ENCODE measurements at places on chromosomes 3 and 15.

GRCh38 chr3:177279118-177279815 is 82.0 kb upstream of the TBL1XR1 start:
- no peaks in the 10 kb centered on the region for H3K36me3 ChIP-seq
- H3K27me3 ChIP-seq, result no peaks in the 10 kb centered on the region
- no peak overlapping the region for H3K4me3 ChIP-seq
- no peak overlapping the region for H3K27ac ChIP-seq
- H3K4me1 ChIP-seq, result peaks cover 23% of the 10 kb centered on the region
- no peak for DNase-seq

DNA sequence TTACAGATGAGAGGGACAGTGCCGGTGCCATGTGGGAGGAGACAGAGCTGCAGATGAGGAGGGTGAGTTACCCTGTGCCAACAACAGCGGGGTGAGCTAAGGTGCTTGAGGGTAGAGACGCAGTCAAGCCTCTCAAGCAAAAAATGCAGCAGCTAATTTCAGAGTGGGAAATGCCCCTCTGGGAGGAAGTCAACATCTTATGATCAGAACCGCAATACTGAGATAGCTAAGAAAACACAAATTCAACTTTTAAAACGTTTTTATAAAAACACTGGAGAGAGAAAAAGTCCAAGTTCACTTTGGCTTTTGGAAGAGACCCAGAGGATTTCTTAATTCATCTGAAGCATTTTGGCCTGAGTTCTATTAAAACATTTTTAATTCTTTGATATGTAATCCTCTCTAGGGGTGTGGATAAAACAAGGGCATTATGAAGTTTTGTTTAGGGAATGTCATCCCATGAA is 319.2 kb downstream of the SLC9A9 start:
- DNase-seq, result peak; percentile 13
- peaks cover 15% of the 10 kb centered on the region for H3K4me1 ChIP-seq
- no peaks in the 10 kb centered on the region for H3K36me3 ChIP-seq
- no peaks in the 10 kb centered on the region for H3K27me3 ChIP-seq
- H3K4me3 ChIP-seq, result no peak overlapping the region
- H3K27ac ChIP-seq, result no peak overlapping the region

- no peaks in the 10 kb centered on the region for H3K36me3 ChIP-seq
- no peaks in the 10 kb centered on the region for H3K27me3 ChIP-seq
- H3K27ac ChIP-seq, result no peak overlapping the region
- peaks cover 30% of the 10 kb centered on the region for H3K4me1 ChIP-seq
- no peak overlapping the region for H3K4me3 ChIP-seq
- DNase-seq, result no peak
Measured at GRCh38 chr3:15387171-15387581, 40.2 kb downstream of the METTL6 start.

DNA sequence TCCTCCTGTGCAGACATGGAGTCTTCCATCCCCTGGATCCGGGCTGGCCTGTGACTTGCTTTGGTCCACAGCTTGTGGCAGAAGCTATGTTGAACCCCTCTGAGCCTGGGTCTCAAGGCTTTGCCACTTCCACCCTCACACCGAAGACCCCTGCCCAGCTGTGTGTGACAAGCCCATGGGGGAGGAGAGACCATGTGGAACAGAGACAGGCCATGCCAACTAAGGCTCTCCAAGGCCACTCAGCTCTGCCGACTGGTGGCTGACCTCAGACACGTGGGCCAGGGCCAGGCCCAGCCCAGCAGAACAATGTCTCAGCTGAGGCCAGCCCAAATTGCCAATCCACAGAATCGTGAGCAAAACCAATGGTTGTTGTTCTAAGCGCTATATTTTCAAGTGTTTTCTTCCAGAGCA is 16.4 kb upstream of the CFAP100 start:
- DNase-seq, result no peak

GRCh38 chr3:131036986-131037385 is 10.3 kb downstream of the NEK11 start:
- H3K27ac ChIP-seq, result no peak overlapping the region
- no peak overlapping the region for H3K4me3 ChIP-seq
- H3K27me3 ChIP-seq, result no peaks in the 10 kb centered on the region
- H3K36me3 ChIP-seq, result no peaks in the 10 kb centered on the region
- no peaks in the 10 kb centered on the region for H3K4me1 ChIP-seq

GRCh38 chr15:40287968-40288367 is 5.1 kb upstream of the ANKRD63 start:
- peaks cover 45% of the 10 kb centered on the region for H3K4me1 ChIP-seq
- no peak overlapping the region for H3K4me3 ChIP-seq
- H3K27me3 ChIP-seq, result peaks cover 26% of the 10 kb centered on the region
- H3K36me3 ChIP-seq, result no peaks in the 10 kb centered on the region

DNA sequence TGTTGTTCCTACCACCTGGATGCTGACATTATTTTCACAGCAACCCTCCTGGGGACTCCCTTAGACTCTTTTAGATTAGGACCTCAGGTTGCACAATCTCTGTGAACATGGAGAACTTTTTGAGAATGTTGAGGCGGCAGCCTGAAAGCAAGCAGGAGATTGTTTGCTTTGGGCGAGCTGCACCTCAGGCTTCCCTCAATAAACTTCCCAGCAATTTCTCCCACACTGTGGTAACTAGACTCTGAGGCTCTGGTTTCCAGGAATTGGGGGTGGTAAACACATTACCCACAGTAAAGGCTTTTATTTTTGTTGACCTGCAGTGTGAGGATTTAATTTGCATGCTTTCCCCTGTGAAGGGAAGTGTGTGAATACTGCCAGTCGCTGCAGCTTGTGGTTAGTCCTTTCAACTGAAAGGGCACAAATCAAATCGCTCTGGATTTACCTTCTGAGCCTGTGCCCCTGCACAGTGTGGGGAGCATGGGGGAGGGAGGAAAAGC is 35.2 kb upstream of the SIAH2 start:
- DNase-seq, result no peak
- no peak overlapping the region for H3K4me3 ChIP-seq
- no peaks in the 10 kb centered on the region for H3K36me3 ChIP-seq

DNA sequence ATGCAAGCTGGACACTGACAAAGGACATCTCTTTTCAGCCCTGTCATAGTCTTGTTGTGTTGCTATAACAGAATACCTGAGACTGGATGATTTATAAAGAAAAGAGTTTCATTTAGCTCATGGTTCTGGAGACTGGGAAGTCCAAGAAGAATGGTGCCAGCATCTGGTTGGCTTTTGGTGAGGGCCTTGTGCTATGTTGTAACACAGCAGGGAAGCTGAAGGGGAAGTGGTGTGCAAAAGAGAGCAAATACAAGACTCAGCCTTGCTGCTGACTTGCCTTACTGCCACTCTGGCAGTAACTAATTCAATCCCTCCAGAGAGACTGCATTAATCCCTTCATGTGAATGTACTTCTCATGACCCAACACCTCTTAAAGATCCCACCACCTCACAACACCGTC is 356.3 kb upstream of the PROK2 start:
- H3K4me1 ChIP-seq, result peaks cover 2% of the 10 kb centered on the region
- H3K27ac ChIP-seq, result no peak overlapping the region
- H3K36me3 ChIP-seq, result no peaks in the 10 kb centered on the region
- no peaks in the 10 kb centered on the region for H3K27me3 ChIP-seq

DNA sequence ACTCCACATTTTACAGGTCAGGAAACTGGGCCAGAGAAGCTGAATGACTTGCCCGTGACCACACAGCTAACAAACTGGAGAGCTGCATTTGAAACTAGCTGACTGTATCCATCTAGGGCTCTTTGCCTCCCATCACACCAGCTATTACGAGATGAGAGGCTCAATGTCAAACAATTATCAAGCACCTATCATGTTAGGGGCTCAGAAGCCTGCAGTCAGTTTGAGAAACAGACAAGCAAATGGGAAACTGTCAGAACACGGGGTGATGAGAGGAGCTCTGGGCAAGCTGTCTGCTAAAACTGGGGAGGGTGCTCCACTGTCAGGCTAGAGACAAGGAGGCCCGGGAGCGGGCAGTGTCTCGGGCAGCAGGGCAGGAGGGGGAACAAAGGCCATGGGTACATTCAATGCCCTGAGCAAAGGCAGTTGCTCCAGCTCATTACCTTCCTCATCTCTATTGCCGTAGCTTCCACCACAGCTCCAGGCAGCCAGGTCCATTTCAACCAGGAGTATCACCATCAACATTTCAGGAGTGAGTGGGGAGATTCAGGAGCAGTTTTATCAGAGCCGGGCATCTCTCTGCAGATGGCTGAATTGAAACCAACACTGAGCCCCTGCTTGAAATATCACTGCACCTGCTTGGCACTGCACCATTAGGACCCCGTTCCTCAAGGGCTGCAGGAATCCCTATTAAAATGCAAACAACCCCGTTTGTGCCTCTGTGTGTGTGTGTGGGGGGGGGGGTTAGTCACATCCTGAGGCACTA is 122.6 kb downstream of the RAB11A start:
- H3K27ac ChIP-seq, result no peak overlapping the region
- no peak for DNase-seq

GRCh38 chr3:157398598-157398997 is 38.1 kb upstream of the PTX3 start:
- H3K27ac ChIP-seq, result no peak overlapping the region
- H3K4me1 ChIP-seq, result no peaks in the 10 kb centered on the region
- DNase-seq, result no peak

DNA sequence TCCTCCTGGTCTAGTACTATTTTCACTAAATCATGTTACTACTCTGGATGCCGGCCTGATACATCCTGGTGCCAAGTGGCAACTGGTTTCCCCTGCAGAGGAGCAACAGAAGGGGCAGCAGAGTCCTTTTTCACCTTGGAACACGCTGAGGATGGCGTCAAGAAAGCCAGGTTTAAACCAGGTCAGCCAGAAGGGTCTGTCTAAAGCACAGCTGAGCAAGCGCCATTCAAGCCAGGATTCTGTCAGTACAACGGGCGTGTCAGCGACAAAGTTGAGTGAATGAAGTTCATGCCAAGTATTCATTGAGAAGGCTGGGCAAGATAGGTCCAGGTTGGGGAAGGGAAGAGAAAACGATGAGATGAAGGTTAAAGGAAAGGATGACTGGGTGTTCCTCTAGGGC is 88.2 kb downstream of the FBN1 start:
- H3K27ac ChIP-seq, result peak overlapping the region; percentile 46
- peak; percentile 40 for DNase-seq
- H3K36me3 ChIP-seq, result no peaks in the 10 kb centered on the region
- H3K4me1 ChIP-seq, result no peaks in the 10 kb centered on the region
- H3K27me3 ChIP-seq, result no peaks in the 10 kb centered on the region
- no peak overlapping the region for H3K4me3 ChIP-seq

DNA sequence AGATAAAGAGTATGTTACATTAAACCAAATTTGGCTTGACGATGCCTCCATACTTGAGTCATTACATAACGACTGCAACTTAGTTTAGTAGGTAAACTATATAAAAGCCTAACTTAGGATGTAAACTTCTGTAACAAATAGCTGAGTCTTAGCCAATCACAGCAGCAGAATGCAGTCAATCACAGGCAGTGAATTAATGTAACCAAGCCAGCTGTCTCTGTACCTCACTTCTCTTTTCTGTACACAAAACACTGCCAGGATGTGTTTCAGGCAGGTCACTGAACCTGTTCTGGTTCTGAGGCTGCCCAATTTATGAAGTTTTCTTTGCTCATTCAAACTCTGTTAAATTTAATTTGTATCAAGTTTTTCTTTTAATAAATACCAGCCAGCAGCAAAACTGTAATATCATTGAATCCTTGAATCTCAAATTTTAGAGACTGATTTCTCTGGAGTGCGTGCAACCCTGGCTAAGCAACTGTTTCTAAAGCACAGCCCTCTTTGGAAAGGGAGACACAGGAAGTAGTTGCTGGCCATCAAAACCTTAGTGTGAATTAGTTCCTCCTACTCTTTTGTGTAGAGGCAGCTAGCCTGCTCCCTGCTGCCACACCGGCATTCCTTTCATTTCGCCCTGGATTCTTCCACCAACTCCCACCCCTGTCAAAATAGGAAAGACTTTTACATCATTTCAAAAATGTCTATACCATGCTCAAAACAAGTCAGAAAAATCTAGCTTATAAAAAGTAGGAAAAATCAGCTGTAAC is 15.2 kb downstream of the RFTN1 start:
- no peak for DNase-seq
- no peaks in the 10 kb centered on the region for H3K27me3 ChIP-seq
- H3K27ac ChIP-seq, result no peak overlapping the region
- no peak overlapping the region for H3K4me3 ChIP-seq

GRCh38 chr3:174218016-174218415 is 641.1 kb upstream of the NAALADL2 start:
- no peaks in the 10 kb centered on the region for H3K27me3 ChIP-seq
- H3K4me1 ChIP-seq, result peaks cover 5% of the 10 kb centered on the region
- no peaks in the 10 kb centered on the region for H3K36me3 ChIP-seq
- DNase-seq, result no peak

- peaks cover 22% of the 10 kb centered on the region for H3K36me3 ChIP-seq
- H3K4me1 ChIP-seq, result peaks cover 52% of the 10 kb centered on the region
- peak overlapping the region; percentile 95 for H3K4me3 ChIP-seq
Measured at GRCh38 chr15:90872486-90873184, 4.2 kb downstream of the FURIN start.

DNA sequence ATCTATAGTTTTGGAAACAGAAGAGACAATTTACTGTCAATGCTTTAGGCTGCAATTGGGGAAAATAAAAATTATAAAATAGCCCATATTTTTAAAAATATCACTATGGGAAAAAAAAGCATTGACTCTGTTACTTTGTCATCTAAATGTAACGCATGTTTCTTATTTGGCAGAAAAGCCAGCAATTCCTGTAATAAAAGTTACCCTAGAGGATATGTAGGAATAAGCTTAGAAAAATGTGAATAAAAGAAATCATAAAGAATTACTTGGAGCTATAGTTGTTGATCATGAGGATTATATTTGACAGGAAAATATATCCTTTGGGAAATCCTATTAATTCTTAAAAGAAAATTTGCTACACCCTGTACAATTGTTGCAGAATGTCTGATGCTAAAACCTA is 515.4 kb upstream of the IL12A start:
- no peaks in the 10 kb centered on the region for H3K36me3 ChIP-seq
- no peak for DNase-seq
- no peaks in the 10 kb centered on the region for H3K4me1 ChIP-seq
- no peak overlapping the region for H3K27ac ChIP-seq
- H3K27me3 ChIP-seq, result no peaks in the 10 kb centered on the region

- no peak for DNase-seq
- no peak overlapping the region for H3K4me3 ChIP-seq
- H3K27ac ChIP-seq, result no peak overlapping the region
- no peaks in the 10 kb centered on the region for H3K4me1 ChIP-seq
- no peaks in the 10 kb centered on the region for H3K27me3 ChIP-seq
Measured at GRCh38 chr3:26449996-26450395, 172.6 kb upstream of the LRRC3B start.

DNA sequence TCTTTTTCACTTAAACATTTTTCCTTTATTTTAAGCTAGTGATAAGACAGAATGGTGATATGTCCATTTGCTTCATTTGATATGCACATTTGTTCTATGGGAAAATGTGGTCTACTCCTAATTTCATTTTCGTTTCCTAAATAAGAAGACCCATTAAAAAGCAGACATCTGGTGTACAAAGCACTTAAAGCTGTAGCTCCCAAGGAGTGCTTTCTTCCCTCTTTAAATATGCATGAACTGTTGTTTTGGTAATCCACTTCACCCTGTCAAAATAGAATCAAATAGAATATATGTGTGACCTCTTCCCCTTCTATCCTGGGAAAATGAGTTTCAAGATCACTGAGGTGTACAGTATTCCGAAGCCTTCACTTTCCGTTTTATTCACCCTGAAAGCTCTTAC is 182.8 kb downstream of the ROBO2 start:
- H3K4me3 ChIP-seq, result no peak overlapping the region
- H3K4me1 ChIP-seq, result no peaks in the 10 kb centered on the region
- no peak for DNase-seq
- no peaks in the 10 kb centered on the region for H3K27me3 ChIP-seq
- H3K27ac ChIP-seq, result no peak overlapping the region

- no peak for DNase-seq
- no peak overlapping the region for H3K27ac ChIP-seq
- no peak overlapping the region for H3K4me3 ChIP-seq
- H3K27me3 ChIP-seq, result peaks cover 5% of the 10 kb centered on the region
- H3K36me3 ChIP-seq, result no peaks in the 10 kb centered on the region
Measured at GRCh38 chr3:122609798-122610559, 32.5 kb downstream of the PARP15 start.
